H7 (cell line): ENCODE measurements at places on chromosomes 3 and 15.

- peak; percentile 46 for DNase-seq
Measured at GRCh38 chr15:85615930-85616329, 178.8 kb downstream of the KLHL25 start.

DNA sequence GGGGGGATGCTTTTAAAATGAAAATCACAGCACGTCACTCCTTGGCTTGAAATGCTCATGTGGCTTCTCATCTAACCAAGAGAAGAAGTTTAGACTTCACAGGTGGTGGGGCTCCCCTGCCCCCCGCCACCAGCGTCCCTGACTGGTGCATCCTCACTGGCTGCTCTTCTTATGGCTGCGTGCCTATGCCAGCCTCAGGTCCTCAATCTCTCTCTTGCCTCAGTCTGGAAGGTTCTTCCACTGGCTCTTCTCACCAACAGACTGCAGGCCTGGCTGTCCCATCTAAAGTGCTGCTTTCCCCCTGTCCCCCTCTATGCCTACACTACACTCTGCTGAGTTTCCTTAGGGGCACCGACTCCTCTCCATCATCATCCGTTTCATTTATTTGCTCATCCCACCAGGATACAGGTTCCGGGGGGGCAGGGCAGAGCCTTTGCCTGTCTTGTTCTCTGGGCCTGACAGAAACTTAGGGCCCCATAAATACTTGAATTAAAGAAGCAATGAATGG lies 20.6 kb downstream of the ABTB1 start:
- no peak for DNase-seq

- no peak for DNase-seq
Measured at GRCh38 chr15:33639051-33639450, 328.3 kb downstream of the RYR3 start.

DNA sequence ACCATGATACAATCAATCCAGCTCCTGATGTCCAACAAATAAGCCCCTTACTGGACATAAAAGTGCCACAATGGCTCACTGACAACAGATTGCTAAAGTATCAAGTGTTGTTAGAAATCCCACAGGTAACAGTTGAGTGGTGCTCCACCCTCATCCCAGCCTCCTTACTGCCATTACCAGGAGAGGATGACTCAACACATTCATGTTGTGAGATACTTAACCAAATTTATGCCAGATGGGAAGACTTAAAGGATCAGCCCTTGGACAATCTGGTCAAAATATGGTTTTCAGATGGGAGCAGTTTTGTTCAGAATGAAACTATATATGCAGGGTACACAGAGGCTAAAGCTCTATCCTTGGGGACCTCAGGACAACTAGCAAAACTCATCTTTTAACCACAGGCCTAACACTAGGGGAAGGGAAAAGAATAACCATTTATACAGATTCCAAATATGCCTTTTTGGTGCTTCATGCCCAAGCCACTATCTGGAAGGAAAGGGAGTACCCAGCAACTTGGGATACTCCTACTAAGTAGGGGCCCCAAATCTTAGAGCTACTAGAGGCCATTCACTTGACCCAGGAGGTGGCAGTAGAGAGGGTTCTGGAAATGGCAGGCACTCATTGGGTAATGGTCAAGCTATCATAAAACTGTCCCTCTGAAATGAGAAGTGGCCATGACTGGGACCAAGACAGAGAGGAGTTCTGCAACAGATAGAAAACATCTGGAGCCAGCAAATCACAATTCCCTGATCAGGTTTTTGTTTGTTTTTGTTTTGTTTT lies 6.9 kb upstream of the ZNF662 start:
- no peak for DNase-seq

- no peak for DNase-seq
Measured at GRCh38 chr3:62923066-62923465, 47.9 kb upstream of the CADPS start.

DNA sequence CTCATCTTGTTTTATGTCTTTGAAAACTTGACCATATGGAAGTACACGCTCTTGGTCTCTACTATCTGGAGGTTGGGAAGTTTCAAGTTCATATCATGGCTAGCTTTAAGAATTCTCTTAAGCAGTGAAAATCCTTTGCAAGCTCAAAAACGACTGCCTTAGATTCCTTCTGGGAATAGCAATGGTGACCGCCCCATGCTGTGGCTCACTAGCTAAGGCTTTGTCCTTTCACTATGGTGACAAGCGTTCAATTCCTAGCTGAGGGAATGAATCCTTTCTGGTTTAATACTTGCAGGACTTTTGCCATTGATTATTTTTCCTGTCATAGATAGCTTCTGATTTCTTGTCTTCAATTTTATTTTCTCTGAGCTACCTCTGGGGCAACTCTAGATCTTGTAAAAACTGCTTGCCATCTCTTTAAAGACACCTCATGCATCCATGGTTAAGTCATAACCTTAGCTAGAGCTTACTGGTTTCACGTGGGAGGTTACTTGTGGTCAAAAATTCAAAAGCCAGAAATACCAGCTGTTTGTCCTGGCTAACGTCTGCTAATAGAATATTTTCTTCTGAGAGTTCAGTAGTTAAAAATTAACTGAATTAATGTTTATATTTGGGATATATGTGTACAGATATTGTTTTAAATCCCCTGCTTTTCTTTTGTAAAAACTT lies 673.4 kb upstream of the CBLB start:
- peak; percentile 1 for DNase-seq

- no peak for DNase-seq
Measured at GRCh38 chr3:18870074-18870640, 278.2 kb upstream of the KCNH8 start.

GRCh38 chr3:52237657-52238172 lies 1.2 kb downstream of the TWF2 start:
- peak; percentile 89 for DNase-seq

DNA sequence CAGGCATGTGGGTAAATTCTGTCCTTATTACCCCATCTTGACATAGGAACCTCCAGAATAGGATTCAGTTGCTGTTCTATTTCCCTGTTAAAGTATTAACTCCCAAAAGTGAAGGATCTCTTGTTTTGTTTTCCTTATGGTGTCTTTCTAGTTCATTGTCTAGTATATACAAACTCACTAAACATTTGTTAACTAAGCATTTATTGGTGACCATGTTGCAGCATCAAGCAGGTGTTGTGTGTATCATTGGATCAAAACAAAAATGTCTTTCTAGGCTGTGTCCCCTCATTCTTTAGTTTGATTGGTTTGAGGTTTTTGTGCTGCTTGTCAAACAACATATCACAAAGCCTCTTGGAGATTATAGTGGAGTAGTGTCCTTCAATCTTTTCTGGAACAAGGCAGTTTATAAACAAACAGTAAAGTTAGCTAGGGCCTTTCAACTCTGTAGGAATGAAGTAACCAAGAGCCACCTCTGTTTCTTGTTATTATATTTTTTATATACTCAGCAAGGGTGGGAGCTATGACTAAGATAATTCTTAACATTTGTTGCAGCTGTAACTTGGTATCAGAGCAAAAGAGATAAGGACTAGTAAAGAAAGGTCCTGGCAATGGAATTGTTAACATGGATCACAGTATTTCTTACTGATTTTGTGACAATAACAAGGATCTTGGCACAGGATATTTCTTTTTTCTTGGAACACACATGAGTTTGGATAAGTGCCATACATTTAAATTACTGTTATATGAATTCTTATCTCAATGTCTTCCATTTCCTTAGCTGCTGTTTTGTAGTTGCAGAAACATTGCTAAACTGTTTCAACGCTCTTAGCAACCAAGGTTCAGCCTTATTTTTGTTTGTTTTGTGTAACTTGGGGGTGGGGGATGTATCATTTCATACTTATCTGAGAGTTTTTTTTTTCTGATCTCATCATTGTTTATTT lies 49.3 kb downstream of the TMOD3 start:
- DNase-seq, result no peak

DNA sequence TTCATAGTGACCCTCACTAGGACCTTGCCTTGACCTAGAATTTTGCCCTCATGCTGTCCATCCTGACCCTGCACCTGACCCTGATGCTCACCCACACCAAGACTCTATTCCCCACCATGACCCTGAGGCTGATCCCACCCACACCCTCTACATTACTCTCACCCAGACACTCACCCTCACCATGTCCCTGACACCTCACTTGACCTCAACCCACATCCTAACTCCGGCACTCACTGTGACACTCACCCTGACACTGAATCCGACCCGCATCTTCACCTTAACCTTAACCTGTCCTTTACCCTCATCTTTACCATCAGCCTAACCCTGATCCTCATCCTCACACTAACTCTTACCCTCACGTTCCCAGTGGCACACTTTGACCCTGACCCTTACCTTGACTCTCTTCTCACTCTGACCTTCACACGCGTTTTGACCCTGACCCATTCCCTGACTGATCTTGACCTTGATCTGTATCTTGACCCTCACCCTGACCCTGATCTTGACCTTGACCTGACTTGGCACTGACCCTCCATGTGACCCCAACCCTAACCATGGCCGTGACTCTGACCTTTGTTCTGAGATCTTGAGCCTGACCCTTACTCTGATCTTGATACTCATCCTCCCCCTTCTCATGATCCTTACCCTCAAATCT lies 22.2 kb upstream of the SLC25A26 start:
- DNase-seq, result no peak

GRCh38 chr3:196344663-196345062 lies 6.5 kb upstream of the TM4SF19 start:
- no peak for DNase-seq

- peak; percentile 55 for DNase-seq
Measured at GRCh38 chr3:150545419-150546225, 674 bp downstream of the SERP1 start.

DNA sequence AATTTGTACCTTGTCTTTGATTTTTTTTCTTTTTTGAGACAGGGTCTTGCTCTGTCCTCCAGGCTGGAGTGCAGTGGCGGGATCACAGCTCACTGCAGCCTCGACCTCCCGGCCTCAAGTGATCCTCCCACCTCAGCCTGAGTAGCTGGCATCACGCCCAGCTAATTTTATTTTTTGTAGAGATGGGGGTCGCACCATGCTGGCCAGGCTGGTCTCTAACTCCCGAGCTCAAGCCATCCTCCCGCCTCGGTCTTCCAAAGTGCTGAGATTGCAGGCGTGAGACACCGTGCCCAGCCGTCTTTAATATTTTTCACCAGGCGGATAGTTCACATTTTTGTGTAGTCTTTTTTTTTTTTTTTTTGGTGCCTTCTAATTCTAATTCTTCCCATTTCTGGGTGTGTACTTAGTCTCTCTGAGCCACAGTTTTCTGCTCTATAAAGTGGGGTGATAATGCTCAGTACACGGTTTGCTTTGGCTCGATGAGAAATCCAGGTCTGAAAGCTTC lies 528 bp upstream of the TATDN2 start:
- no peak for DNase-seq

DNA sequence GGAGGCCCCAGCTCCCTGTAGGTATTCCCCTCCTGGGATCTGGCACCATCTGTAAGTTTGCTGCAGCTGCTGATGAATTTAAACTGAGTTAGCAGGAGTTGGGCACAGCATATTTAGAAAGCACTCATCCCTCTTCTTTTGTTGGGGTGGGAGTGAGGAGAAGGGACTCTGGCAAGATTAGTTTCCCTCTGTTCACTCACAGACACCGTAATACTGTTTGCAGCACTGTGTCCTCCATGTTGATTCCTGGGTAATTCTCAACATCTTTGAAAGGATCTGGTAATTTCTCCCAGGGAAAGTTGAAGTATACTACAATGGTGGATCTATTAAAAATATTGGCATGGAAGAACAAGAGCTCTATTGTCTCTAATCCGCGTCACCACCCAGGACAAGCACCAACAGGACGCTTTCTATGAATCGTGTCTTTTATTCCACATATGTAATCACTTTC lies 173.3 kb downstream of the RBMS3 start:
- no peak for DNase-seq

DNA sequence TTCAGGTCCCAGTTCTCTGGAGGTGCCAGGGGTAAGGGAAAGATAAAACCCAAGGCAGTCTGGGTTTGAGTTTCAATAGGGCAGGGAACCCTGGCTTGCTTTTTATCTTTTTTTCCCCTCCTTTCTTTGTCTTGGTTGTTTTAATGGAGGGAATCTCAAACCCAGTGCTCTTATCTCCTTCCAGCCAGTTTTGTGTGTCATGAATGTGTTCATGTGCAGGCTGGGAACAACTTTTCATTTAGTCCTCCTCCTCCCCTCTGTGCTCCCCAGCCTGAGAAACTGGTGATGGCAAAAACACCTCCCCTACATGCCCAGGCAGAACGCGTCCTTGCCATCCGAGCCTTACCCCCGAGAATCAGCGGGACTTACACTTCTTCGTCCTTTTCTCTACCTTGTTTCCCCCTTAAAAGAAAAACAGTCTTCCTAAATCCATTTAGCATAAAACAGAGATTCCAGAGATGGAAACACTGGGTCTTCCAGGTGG lies 10.9 kb downstream of the SEMA3G start:
- peak; percentile 31 for DNase-seq
